ENCODE measurements at places on chromosomes 3 and 15. TPM values are rescaled to one million over a fixed set of nuclear protein-coding genes. Genes with fewer than 3 reads are reported as not detected.

DNA sequence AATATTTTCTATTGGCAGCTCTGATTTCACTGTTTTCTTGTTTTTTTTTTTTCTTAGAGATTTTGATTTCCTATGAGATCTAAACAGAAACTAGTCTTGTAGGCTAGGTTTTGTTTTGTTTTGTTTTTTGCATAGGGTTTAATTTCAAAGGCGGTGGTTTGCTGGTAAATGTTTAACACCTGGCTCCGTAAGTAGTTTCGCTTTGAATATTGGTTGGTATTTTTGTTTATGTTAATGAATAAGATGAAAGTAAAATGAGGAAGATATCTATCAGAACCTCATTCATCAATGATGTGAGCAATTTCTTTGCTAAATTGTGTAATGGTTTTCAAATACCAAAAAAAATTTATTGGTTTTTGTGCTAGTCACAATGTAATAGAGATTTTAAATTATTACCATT, 39.7 kb upstream of the TM4SF1 start:
- no peak for DNase-seq

- no peak for DNase-seq
These were observed 6.7 kb upstream of the OCA2 start for GRCh38 chr15:28105793-28106192.

DNA sequence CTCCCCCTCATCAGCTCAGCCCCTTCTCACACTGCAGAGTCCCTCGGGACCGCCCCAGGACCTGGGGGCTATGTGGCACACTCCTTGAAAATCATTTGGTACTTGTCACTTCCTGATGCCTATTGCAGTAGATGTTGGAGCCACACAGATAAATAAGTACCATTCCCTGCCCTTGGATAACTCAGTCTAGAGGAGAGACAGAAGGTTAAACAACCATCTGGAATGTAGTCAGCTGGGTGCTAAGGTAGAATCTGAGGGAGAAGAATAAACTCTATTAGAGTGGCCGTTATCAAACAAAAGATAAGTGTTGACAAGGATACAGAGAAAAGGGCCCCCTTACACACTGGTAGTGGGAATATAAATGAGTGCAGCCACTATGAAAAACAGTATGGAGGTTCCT, 112.3 kb upstream of the NR2E3 start:
- DNase-seq: no peak

DNA sequence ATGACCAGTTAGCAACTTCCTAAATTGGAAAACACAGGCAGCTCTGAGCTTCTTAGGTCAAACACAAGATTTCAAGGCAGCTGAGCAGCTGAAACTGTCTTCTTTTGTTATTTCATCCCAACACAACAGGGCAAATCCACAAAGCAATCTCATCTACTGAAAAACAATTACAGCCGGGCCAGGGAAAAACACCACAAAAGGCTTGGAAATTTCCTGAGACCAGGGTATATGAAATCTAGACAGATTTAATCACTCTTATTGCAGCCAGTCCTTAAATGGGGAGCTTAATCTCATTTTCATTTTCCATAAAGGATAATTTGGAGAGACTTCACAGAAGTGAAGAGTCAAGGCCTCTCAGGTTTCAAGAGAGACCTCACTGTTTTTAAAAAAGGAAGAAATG, 181.8 kb downstream of the SSR3 start:
- DNase-seq: no peak

DNA sequence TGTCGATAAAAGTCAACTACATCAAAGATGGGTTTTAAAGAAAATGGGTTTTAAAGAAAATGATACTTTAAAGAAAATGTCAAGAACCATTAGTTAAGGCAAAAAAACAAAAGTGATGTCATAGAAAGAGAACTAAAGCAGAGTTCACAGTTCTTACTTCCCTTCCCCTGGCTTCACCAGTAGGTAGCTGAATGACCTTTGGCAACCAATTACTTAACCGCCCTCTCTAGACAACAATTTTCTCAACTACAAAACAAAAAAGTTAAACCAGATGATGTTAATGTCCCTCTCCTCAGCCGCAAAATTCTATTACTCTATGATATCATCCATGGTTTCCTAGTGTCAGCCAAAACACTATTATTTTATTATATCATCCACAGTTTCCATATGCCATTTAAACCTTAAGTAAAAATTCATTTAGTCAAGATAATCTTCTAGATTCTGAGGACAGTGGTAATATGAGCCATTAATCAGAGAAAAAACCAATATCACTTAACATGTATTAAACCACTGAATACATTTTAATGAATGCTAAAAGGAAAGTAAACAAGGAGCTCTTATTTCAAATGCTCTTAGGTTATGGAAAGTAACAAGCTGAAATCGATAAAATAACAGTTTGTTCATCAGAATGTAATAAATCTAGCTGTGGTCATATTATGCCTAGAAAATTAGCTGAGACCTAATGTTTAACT, 13.1 kb downstream of the RYK start:
- DNase-seq: no peak

- DNase-seq: no peak
These were observed 85.1 kb downstream of the DNAJB8 start for GRCh38 chr3:128381609-128382008.

Gene GCSAM
- total RNA-seq: not detected

All from frontal cortex (tissue), 4 donors.